ENCODE measurements at places on chromosomes 7 and 10. TPM values are rescaled to one million over a fixed set of nuclear protein-coding genes. Genes with fewer than 3 reads are reported as not detected.

- no peaks in the 10 kb centered on the region for H3K36me3 ChIP-seq
- peak; percentile 72 for DNase-seq
- no peak overlapping the region for H3K4me3 ChIP-seq
- H3K27me3 ChIP-seq: no peaks in the 10 kb centered on the region
- peak overlapping the region; percentile 92 for H3K27ac ChIP-seq
These were observed 57.1 kb upstream of the IGFBP3 start for GRCh38 chr7:45978010-45978681.

The MLLT10 gene
- total RNA-seq: 75.3 TPM

The OIT3 gene
- 0.23 TPM for total RNA-seq

GRCh38 chr7:131057015-131057793 lies 270.5 kb upstream of the MKLN1 start:
- no peak overlapping the region for H3K27ac ChIP-seq
- H3K36me3 ChIP-seq: no peaks in the 10 kb centered on the region
- no peak overlapping the region for H3K4me3 ChIP-seq
- no peak for DNase-seq
- H3K4me1 ChIP-seq: peaks cover 5% of the 10 kb centered on the region
- H3K27me3 ChIP-seq: no peaks in the 10 kb centered on the region
